ENCODE measurements at places on chromosomes 13 and 19.

DNA sequence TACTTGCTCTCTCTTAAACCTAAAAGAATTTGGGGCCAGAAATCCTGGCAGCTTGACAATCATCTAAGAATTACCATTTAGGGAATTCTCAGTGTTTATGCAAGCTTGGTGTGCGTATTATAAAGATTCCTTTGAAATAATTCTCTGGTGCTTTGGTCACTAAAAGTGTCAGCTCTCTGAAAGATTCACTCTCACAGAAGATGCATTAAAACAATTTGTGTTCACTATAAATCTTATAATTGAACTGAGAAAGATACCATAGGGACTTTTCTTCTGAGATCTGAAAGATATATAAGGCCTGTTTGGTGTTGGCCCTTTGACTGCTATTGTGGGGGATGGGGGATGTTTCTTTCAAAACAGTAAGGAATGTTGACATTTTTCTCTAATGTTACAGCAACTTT, 27.3 kb downstream of the EPSTI1 start:
- DNase-seq: no peak

DNA sequence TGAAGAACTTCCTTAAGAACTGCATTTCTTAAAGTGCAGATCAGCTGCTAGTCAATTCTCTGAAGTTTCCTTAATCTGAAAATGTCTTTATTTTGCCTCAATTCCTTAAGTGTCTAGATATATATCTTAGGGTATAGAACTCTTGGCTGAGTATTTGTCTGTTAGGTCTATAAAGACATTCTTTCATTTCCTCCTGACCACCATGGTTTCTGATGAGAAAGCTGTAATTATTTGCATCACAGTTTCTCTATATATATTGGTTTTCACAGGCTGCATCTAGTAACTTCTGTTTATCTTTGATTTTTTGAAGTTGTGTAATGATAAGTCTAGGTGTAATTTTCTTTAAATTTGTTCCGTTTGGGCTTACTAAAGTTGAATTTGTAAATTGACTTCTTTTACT, 15.2 kb downstream of the NDFIP2 start:
- DNase-seq: no peak

DNA sequence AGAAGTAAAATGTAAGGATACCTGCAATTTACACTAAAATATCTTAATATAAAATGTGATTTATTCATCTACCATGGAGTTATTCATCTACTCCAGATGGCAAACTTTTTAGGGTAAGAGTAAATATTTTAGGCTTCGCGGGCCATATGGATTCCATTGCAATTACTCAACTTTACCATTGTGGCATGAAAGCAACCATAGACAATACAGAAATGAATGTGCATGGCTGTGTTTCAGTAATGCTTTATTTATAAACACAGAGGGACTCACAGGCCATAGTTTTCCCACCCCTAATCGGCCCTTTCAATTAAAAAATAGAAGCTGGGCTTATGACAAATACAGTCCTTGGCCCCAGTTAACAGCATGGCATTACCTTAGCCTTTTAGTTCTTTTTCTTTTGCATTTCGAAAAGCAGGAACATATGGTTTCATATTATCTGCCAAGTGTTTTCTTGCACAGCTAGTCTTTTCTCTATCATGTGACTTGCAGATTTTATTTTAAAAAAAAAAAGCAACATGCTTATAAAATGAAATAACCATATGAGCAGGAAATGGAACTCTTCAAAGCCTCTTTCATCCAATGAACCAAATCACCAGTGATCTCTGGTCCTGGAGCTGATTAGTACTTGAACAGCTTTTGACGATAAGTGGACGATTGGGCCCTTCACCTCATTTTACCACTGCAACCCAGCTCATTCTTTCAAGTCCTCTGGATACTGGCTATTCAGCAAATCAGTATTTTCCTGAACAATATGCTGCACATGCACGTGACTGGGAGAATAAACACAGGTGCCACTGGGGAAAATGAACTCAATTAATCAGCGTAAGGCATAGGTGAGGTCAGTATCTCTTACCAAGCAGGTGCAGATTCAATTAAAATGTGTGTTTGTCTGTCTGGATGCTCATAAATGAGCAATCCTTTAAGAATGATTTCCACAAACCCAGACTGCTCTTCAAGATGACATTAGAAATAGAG, 63.9 kb downstream of the LHFPL6 start:
- DNase-seq: no peak

GRCh38 chr19:38046254-38047048, 139.4 kb downstream of the SIPA1L3 start:
- DNase-seq: no peak

GRCh38 chr13:106898231-106898630, 330.3 kb upstream of the ARGLU1 start:
- no peak for DNase-seq

GRCh38 chr13:25943658-25944057, 108.2 kb downstream of the SHISA2 start:
- no peak for DNase-seq

GRCh38 chr13:110797230-110797877, 83.9 kb downstream of the ING1 start:
- DNase-seq: no peak

- DNase-seq: no peak
These were observed 220.4 kb upstream of the SOX1 start for GRCh38 chr13:111846391-111847159.

DNA sequence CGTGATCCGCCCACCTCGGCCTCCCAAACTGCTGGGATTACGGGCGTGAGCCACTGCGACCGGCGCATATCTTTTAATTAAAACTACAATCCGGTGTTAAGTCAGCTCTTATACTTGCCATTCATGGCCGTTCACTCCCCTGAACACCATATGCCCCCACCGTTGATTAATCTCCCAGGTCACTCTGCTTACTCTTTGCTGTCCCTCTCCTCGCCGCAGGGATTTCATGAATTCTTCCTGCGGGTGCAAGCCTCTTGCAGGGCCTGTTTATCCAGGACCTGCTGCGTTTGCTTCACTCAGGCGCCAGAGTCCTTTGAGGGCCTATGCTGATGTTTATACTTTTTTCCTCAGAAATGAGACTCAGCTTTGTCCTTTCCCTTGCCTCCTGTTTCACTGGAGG, 996 bp downstream of the ERVV-2 start:
- no peak for DNase-seq

- DNase-seq: no peak
These were observed 10.7 kb upstream of the PABPC3 start for GRCh38 chr13:25085125-25085742.

DNA sequence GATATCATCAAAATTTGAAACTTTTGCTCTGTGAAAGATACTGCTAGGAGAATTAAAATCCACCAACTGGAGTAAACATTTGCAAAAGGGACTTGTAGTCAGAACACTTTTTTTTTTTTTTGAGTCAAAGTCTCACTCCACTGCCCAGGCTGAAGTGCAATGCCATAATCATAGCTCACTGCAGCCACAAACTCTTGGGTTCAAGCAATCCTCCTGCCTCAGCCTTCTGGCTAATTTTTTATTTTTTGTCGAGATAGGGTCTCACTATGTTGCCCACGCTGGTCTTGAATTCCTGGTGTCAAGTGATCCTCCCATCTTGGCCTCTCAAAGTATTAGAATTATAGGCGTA, 9.7 kb downstream of the ELAVL1 start:
- no peak for DNase-seq

DNA sequence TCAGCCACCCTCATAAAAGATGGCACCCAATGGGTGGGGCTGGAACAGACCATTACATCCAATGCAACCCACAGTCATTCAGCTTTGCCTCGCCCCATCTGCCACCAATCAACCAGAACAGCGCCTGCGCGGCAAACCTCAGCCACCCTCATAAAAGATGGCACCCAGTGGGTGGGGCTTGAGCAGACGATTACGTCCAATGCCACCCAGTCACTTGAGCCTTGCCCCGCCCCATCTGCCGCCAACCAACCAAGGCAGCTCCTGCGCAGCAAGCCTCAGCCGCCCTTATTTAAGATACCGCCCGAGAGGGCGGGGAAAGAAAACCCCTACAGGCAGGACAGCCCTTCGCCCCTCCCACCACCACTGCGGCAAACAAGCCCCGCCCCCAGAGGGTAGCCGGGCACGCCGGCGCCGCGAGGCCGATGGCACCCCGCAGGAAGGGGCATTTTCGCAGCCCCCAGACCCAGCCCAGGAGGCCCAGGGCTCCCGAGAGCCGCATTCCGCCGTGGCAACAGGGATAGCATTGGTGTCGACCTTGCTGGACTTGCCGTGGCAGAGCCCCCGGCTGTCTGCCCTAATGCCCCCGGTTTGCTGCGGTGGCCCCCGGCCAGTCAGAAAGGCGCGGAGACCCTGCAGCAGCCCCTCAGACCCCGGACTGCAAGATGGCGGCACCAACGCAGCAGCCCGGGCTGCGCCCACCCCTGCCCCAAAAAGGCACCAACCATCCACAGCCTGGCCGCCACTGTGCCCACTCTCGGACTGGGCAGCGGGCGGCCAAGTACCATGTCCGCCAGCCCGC, 675 bp downstream of the PEG3 start:
- no peak for DNase-seq

DNA sequence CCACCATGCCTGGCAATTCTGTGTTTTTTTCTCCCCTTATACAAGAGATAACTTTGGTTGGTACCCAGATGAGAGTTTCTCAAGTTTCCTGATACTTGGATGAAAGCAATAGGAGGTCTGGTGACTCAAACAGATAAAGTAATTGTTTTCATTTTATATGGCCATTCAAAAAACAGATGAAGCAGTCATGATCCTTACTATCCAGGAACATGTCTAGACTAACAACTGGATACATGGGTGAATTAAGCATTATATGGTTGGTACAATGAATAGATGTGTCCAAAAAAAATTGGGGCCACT, 8.5 kb downstream of the ZNF430 start:
- DNase-seq: no peak

DNA sequence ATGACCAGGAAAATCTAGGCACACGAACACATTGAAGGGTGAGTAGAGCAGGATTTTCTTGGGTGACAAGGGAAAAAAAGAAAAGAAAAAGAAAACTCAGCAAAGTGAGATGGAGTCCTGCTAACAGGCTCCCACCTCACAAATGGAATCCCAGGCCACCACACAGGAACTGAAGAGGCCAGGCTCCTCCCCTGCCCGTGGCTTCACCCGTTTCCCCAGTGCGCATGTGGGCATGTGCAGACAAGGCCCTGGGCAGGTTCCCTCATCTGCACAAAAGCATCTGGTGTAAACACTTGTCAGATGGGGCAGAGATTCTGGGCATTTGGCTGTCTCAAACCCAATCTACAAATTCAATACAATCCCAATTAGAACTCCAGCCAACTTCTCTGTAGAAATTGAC, 24.5 kb downstream of the CFAP97D2 start:
- DNase-seq: peak; percentile 7

DNA sequence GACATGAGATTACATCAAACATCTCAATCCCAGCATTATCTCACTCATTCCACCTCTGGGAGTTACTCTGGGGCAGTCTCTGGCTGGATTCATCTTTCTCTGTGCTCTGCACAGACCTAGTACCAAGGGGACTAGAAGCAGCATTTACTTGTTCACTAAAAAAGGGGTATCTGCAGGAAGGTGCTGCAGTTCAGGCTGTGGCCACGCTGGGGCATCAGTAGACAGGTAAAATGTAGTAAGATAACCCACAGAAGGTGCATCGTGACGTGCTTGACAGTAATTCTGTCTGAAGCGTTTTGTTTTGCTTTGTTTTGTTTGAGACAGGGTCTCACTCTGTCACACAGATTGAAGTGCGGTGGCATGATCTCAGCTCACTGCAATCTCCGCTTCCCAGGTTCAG, 29.3 kb downstream of the ZNF564 start:
- DNase-seq: no peak

DNA sequence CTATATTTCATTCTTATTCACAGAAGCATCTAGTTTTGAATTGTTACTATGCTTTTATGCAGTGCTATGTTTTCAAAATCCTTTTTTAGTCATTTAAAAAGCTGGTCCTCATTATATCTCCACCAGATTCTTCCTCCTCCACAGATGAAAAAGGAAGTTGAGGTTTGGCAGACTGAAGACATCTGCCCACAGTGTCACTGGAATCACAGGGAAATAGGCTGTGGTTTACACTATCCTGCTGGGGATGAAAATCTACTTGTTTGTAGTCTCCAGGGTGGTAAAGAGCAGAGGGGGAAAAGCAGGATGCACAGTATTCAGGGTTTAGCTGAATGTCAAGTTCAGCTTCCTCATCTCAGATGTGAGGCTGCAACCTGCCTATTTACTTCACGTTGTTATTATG, 351.2 kb downstream of the DNAJC15 start:
- no peak for DNase-seq

DNA sequence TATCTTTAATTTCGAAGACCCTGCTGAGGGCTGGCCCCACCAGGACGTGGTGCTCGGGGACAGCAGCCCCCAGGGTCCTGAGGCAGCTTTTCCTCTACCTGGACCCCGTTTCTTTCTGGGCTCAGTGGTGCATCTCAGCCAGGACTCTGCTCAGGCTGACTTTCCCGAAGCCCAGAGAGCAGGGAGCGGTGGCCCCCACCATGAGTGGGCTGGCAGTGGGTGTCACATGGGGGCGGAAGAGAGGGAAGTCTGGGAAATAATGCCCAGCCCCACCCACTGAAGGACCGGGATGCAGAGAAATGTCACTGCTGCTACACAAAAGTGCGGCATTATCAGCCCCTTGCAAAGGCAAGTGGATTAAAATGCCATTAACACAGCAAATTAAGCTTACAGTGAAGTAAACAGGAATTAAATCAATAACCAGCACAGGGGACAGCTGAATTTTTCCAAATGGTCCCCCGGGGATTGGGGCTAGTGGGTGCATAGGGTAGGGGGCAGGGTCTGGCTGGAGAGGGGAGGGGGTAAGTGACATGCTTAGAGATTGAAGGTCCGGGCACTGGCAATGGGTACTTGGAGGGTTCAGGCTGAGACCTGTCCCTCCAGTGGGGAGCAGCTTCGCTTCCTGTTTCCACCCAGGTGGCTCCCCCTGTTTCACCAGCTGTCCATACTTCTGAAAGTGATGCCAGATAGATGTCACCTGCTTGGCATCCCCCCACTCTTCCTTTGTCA, 177.3 kb downstream of the URI1 start:
- no peak for DNase-seq

GRCh38 chr19:7535998-7536695, 630 bp downstream of the PNPLA6 start:
- DNase-seq: no peak

DNA sequence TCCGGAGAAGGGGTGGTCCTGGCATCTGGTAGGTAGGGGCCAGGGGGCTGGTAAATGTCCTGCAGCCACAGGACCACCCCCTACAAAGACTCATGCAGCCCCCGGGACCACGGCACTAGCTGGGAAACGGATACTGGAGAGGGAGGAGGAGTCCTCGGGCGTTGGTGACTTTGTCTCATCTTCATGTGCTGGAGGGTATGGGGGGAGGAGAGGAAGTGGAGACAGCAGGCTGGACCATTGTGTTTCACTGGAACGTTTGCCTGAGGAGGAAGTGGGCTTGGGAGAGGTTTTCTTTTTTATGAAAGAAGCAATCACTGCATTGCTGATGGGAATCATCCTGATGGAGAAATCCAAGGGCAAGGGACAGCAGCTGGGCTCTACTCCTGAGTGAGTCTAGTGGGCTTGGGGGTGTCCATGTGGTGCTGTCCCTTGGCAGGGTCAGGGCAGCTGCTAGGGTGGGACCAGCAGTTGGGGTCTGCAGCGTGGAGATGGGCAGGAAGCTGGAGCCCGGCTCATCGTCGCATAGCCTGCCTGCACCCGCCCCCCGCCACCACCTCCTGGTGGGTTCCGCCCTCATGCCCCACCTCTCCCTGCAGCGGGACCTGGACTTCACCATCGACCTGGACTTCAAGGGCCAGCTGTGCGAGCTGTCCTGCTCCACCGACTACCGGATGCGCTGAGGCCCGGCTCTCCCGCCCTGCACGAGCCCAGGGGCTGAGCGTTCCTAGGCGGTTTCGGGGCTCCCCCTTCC, 1.7 kb upstream of the ADM5 start:
- no peak for DNase-seq

- DNase-seq: no peak
These were observed 5.2 kb upstream of the FUT6 start for GRCh38 chr19:5844456-5845433.

Data from T follicular helper cell (primary cell).